Body of pancreas (tissue), 4 donors: ENCODE measurements at places on chromosomes 12 and 14.

DNA sequence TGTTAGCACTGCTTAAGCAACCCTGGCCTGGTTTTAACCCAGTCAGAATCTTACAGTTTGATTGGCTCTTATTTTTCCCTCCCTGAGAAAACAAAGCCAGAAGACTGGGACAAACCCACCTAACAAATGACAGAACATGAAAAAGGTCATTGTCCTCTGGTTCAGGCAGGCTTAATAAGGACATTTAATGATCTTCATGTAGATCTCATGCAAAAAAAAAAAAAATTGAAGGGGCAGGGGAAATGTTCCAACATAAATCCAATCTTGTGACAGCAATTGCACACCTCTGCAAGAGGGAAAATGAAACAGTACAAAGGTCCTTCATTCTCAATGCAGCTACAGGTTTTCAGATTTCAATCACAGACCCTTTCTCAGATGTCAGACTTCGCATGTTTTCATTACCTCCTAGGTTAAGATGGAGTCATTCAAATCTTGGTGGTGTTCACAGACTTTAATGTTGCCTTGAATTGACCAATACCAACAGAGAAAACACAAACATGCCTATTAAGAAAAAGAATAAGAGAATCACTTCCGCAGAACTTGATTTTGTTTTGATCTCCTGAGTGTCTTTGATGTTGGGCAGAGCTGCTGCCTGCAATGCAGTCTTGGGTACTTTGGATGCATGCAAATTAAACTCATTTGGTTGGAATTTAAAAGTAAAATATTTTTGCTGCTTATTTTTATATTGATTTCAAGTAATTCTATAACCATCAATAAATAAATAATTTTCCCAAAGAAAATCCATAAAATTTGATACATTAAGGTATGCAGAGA lies 359.0 kb downstream of the BTG1 start:
- H3K4me3 ChIP-seq, result no peak overlapping the region
- H3K27me3 ChIP-seq, result no peaks in the 10 kb centered on the region
- no peak for DNase-seq
- no peaks in the 10 kb centered on the region for H3K4me1 ChIP-seq
- no peaks in the 10 kb centered on the region for H3K36me3 ChIP-seq
- no peak overlapping the region for H3K27ac ChIP-seq

- H3K27me3 ChIP-seq, result no peaks in the 10 kb centered on the region
- H3K4me1 ChIP-seq, result no peaks in the 10 kb centered on the region
- no peak for DNase-seq
- no peaks in the 10 kb centered on the region for H3K36me3 ChIP-seq
Observed at GRCh38 chr12:48687592-48687991, 5.6 kb upstream of the KANSL2 start.

DNA sequence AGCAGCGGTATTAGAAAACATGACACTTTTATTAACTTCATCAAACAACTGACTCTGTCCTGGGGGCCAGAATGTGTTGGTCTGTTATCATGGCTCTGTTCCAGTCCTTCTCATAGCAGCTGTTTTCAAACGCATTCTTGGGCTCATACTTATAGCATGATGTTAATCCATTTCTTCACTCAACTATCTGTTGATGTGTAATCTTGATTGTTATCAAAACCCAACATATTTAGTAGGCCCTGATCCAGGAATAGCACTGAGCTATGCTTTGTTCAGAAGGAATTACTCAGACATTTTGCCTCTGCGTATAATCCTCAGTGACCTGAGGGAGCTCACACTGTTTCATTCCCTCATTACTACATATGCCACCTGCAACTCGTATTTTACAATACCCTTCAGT lies 315.9 kb downstream of the BMP4 start:
- H3K4me1 ChIP-seq, result no peaks in the 10 kb centered on the region
- H3K4me3 ChIP-seq, result no peak overlapping the region
- H3K36me3 ChIP-seq, result no peaks in the 10 kb centered on the region

GRCh38 chr12:121536899-121537813 lies 43.7 kb downstream of the KDM2B start:
- H3K36me3 ChIP-seq, result no peaks in the 10 kb centered on the region
- peak overlapping the region; percentile 34 for H3K4me3 ChIP-seq
- peak overlapping the region; percentile 90 for H3K27ac ChIP-seq
- no peaks in the 10 kb centered on the region for H3K27me3 ChIP-seq

DNA sequence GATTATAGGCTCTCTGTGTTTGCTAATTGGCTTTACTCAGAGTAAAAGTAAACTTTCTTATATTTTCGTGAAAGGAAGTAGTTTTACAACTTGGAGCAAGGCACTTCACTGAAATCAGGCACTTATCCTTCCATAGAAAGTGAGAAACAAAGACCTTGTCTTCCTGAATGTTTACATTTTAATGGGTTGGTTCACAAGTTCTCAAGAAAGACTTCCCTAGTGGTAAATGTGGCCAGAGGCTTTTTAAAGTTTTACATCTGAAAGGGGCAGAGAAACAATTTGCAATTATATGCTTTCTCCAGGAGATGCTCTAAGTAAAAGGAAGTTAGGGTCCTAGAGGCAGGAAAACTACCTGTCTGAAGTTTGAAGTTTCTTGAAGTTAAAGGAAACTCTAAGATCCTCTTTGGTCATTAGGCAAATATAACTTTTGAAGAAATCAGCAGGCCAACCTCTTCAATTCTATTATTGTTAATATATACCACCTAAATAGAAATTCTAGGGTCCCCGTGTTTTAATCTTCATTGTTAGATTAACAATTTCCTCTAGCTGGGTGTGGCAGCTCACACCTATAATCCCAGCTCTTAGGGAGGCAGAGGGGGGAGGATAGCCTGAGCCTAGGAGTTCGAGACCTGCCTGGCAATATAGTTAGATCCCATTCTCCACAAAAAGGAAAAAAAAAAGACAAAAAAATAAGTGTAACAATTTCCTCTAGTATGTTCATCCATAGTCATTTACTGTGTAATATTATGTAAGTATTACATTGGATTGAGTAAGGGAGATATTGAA lies 644.9 kb upstream of the FOXG1 start:
- no peak overlapping the region for H3K27ac ChIP-seq
- no peaks in the 10 kb centered on the region for H3K27me3 ChIP-seq
- H3K4me1 ChIP-seq, result no peaks in the 10 kb centered on the region
- no peak overlapping the region for H3K4me3 ChIP-seq

DNA sequence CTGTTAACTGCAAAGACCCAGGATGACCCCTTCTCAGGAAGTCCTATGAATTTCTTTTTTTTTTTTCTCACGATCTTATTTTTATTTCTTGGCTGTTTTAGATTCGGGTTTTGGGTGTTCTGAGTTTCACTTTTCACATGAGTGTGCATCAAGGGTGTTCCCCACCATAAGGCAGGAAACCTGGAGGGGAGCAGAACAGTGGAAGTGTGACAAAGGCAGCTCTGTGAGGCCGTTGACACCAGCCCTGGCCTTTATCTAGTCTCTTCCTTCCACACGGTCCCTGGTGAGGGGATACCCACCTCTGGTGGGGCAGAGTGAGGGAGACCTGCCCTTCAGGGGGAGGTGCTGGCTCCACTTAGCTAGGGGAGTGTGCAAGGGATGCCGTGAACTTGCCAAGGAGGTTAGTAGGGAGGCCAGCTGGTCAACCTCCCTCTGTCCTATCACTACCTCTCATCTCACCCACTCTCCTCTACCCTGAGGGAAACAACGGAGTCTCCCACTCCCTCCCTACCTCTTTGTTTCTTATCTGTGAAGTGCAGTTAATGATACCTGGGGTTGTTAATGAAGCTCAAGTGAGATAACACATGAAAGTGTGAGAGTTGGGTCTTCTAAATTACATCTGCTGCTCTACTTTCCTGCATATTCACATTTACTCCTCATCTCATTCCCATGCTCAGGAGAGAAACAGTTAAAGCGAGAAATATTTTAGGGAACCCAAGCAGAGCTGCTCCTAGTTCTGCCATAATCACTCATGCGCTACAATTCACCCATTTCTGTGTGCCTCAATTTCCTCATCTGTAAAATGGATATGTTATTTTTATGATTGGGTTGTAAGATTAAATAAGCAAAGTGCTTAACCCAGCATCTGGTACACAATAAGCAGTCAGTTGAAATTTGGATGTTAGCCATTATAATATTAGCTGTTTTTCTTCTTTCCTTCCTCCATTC lies 4.4 kb upstream of the GALNT6 start:
- no peak overlapping the region for H3K4me3 ChIP-seq
- H3K36me3 ChIP-seq, result no peaks in the 10 kb centered on the region
- no peak overlapping the region for H3K27ac ChIP-seq
- DNase-seq, result no peak
- no peaks in the 10 kb centered on the region for H3K27me3 ChIP-seq
- H3K4me1 ChIP-seq, result peaks cover 15% of the 10 kb centered on the region

GRCh38 chr12:126506426-126507182 lies 1441.4 kb downstream of the AACS start:
- H3K4me3 ChIP-seq, result no peak overlapping the region
- no peaks in the 10 kb centered on the region for H3K36me3 ChIP-seq
- peaks cover 5% of the 10 kb centered on the region for H3K4me1 ChIP-seq
- H3K27me3 ChIP-seq, result no peaks in the 10 kb centered on the region
- no peak for DNase-seq
- no peak overlapping the region for H3K27ac ChIP-seq
